SJSA1 (cell line): ENCODE measurements at places on chromosomes 3 and 15.

- DNase-seq = no peak
Observed at GRCh38 chr15:59224474-59224873, 17.8 kb downstream of the LDHAL6B start.

GRCh38 chr3:174937478-174937877, 78.3 kb downstream of the NAALADL2 start:
- no peak for DNase-seq

DNA sequence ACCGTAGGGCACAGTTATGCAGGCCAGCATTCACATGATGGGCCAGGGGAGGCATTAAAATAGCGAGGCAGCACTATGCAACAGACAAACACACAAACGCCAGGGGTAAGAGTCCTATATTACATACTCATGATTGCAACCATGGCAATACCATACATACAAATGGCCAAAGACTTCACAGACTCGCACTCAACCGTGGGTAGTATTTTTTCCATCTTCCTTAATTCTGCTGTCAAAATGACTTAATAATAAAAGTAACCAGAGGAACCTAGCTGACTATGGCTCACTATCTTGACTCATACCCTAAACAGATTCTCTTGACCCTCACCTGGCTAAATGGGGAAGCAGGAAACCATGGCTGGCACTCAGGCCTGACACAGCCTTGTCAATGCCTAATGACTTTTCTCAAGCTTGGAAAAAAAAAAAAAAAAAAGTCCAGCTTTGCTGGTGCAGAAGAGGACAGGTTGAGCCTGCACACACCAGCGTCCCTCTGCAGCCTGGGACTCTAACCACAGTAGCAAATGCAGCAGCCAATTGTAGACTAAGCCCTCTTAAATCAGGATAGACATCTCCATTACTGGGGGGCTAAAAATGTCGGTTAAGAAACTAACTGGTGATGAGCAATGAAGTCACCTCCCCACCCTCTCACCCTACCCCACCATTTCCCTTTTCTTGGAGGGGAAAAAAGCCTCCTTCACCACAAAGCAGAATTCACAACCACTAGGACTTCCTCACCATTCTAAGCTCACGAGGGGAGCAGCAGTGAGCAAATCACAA, 23.1 kb downstream of the CCDC12 start:
- DNase-seq = no peak

- DNase-seq = no peak
Observed at GRCh38 chr3:107132674-107133073, 244.6 kb upstream of the CCDC54 start.

GRCh38 chr3:85584779-85585356, 626.1 kb downstream of the CADM2 start:
- DNase-seq = no peak

DNA sequence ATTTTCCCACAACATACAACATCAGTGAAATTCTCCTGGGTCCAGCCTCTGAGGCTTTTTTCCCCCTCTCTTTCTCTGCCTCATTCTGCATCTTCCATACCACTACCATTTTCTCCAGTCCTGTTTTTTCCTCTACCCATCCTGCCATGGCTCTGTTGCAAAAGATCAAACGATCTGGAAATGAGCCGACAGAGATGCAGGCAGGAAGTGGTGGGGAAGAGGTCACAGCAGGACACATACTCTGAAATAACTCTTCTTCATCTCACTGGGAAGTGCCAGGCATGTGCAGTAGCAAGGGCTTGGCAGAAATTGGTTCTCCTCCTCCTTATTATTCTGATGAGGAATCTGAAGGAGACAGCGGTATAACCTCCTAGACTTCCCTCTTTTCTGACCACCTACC, 114.3 kb downstream of the CORO2B start:
- DNase-seq = no peak

- no peak for DNase-seq
Observed at GRCh38 chr15:81304226-81304625, 19.7 kb downstream of the STARD5 start.

GRCh38 chr3:130627143-130627855, 110.3 kb downstream of the COL6A6 start:
- no peak for DNase-seq

DNA sequence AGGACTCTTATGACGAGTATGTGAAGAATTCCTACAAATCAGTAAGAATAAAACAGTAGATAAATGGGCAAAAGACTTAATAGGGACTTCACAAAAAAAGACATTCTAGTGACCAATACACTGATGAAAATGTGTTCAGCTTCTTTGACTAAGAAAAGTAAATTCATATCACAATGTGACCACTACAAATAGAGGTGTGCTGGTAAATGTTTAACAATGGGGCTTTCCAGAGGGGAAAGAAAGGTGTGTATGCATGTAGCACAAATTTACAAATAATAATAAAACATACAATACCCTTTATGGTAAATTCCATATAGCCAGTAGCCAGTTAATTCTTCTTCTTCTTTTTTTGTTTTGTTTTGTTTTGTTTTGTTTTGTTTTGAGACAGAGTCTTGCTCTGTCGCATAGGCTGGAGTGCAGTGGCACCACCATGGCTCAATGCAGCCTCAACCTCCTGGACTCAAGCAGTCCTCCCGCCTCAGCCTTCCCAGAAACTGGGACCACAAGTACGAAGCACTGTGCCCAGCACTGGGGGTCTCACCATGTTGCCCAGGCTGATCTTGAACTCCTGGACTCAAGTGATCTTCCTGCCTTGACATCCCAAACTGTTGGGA, 17.5 kb upstream of the NMD3 start:
- DNase-seq = no peak

GRCh38 chr3:152071924-152072323, 196.8 kb upstream of the MBNL1 start:
- peak; percentile 19 for DNase-seq

DNA sequence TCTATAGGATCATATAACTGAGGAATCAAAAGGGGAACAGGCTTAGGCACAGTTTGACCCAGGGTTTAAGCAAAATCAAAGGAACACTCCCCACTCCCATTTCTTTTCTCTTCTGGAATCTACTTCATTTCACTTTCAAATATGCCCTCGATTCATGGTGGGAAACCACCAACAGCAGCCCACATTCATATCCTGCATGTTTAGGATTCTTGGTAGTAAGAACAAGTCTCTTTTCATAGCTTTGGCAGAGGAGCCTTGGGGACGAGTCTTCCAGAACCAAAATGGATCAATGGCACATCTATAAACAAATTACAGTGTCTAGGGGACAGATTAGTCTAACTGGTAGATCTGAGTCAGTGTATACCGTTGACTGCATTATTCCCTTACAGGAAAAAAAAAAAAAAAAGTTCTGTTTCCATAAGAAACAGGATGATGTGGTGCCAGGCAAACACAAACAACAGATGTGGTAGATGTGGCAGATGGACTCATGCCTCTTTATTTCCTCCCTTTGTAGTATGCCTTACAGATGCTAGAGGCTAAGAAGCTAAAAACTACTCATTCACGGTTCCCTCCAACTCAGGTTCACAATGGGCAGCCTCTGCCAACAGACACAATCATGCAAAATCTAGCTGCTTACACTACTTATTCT, 578.3 kb upstream of the ADAMTS9 start:
- no peak for DNase-seq

- DNase-seq = no peak
Observed at GRCh38 chr3:193842832-193843473, 249.9 kb downstream of the OPA1 start.

DNA sequence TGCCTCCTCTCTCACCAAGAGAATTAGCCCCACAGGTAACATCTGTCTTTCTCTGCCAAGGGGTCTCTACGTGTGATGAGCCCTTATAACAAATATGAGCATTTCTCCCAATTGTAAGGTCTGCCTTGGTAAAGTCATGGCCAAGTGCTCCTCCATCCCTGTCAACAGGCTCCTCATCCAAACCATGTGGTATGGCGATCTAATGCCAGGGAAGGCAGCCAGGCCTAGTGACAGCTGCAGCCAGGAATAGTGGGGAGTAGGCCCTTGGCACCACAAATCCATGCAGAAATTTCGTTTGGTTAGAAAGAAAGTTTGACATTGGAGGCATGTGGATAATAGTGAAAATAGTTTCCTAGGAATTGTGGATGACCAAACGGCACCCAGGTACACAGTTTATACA, 4.7 kb upstream of the LRTM1 start:
- no peak for DNase-seq

- no peak for DNase-seq
Observed at GRCh38 chr15:31159837-31160236, 58.3 kb upstream of the TRPM1 start.

GRCh38 chr15:76345880-76346668, 9.5 kb downstream of the ISL2 start:
- DNase-seq = no peak

- DNase-seq = no peak
Observed at GRCh38 chr3:63565220-63565619, 87.3 kb upstream of the SNTN start.

GRCh38 chr3:196273655-196274054, 13.9 kb downstream of the PCYT1A start:
- no peak for DNase-seq

- DNase-seq = no peak
Observed at GRCh38 chr3:116139641-116140040, 305.6 kb downstream of the LSAMP start.

GRCh38 chr3:169744366-169745054, 20.4 kb downstream of the TERC start:
- no peak for DNase-seq

DNA sequence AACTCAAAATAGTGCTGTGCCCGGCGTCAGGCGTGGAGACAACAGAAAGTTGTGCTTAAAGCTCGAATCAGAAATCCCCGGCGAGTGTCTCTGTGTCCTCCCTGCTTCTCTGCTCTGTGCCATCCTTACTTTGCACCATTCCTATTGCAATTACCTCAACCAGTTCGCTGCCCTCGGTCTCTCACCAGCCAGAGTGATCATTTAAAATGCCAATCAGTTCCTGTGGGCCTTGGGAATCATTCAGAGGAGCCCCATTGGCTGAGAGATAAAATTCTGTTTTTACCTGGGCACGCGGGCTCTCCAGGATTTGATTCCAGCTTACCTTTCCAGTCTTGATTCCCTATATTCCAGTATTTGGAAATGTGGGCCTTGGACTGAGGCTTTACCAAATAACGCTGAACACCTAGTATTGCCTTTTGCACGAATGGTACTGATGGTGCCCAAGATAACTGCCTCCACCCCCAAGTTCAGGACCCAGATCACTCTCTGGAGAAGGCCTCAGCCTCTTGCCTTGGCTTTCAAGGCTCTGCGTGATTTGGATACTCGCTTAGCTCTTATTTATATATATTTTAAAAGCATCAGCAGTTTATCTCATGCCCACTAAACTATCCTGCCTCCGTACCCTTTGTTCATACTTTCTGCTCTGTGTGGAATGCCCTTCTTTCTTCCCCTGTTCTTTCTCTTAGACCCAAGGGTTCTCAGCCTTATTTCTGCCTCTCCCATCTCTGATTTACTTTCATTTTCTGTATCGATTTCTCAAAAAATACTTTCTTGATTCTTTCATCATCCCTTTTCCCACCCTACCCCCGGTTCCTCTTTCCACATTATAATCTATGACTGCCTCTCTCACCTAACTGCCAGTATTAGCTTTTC, 863 bp downstream of the PSMA4 start:
- DNase-seq = no peak

DNA sequence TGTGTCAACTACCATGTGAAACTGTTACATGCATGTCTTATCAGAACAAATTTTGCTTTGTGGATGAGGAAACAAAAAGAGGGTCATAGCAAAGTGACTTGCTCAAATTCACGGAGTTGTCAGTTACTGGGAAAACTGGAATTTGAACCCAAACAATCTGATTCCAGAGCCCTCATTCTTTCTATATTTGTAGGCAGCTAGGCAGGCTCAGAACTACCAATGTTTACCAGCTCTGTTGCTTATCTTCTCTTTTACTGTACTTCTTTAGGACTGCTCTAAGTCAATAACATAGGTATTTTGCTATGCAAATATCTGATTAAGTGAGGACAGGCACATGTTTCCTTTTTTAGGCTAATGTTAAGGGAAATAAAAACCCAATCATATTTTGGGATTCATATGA, 450.5 kb downstream of the ZPLD1 start:
- DNase-seq = no peak

DNA sequence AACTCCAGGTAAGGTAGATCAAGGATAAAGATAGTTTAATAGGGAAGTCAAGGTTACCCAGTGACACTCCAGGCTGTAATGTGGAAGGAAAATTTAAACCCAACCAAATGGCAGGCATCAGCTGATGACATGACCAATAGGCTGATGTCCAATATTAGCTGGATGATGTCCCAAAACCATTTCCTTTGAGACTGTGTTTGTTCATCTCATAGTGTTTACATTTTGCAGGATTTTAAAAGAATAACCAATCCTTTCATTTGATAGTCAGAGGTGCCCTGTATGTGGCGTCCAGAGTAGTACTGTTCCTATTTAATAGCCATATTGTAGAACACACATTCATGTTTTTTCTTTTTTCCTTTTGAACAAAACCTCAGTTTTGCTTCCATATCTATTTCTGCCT, 23.3 kb upstream of the TMEM158 start:
- no peak for DNase-seq

- DNase-seq = peak; percentile 29
Observed at GRCh38 chr15:85044251-85044853, 62.7 kb downstream of the PDE8A start.

DNA sequence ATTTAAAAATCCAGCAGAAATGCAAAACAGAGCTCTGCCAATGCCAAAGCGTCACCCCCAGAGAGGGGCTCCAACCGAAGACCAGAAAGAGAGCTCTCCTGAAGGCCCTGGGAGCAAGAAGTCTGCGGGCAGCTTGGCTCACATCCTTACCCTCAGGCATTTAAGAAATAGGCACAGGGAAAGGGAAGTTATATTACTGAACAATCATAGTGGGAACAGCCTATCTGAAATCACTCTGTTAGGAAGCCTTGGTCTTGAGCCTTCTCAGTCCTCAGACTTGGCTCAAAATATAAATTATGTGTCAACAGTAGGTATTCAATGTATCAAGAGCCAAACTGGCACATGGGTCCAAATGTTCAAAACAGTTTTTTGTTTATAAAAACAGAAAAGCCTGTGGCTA, 10.3 kb upstream of the PPARG start:
- DNase-seq = no peak
